ENCODE measurements at places on chromosomes 12 and 14. TPM values are rescaled to one million over a fixed set of nuclear protein-coding genes. Genes with fewer than 3 reads are reported as not detected.

Gene IRAK3
- 58.9 TPM for total RNA-seq

Gene EML1
- 32.5 TPM for total RNA-seq

Gene TMEM260
- total RNA-seq, result 11.9 TPM

Gene SLCO1A2
- total RNA-seq, result not detected

Gene SIVA1
- 60.0 TPM for total RNA-seq

Gene SLC10A1
- total RNA-seq, result not detected

Gene KRT6C
- not detected for total RNA-seq

Gene TAS2R10
- total RNA-seq, result 0.32 TPM
